ENCODE measurements at places on chromosomes 13 and 19. TPM values are rescaled to one million over a fixed set of nuclear protein-coding genes. Genes with fewer than 3 reads are reported as not detected.

NUP62 gene
- total RNA-seq = 238 TPM

CGB2 gene
- total RNA-seq = not detected

IGSF23 gene
- not detected for total RNA-seq

TM9SF2 gene
- total RNA-seq = 62.6 TPM

CIC gene
- total RNA-seq = 68.0 TPM

LGALS14 gene
- total RNA-seq = not detected

STXBP2 gene
- total RNA-seq = 102 TPM

SACS gene
- 32.4 TPM for total RNA-seq

ZFP36 gene
- total RNA-seq = 31.2 TPM

ZNF701 gene
- total RNA-seq = 18.3 TPM

PRODH2 gene
- not detected for total RNA-seq

SGCG gene
- not detected for total RNA-seq

CRLF1 gene
- total RNA-seq = not detected

VSTM1 gene
- total RNA-seq = not detected

LRRC25 gene
- total RNA-seq = not detected

PLIN4 gene
- total RNA-seq = not detected

IL12RB1 gene
- total RNA-seq = 47.5 TPM

OXGR1 gene
- not detected for total RNA-seq

GSX1 gene
- total RNA-seq = not detected

CEACAM8 gene
- not detected for total RNA-seq

ZNF681 gene
- total RNA-seq = 3.0 TPM

APOC4 gene
- total RNA-seq = not detected

LNX2 gene
- 4.5 TPM for total RNA-seq

RFPL4AL1 gene
- not detected for total RNA-seq

TEX29 gene
- total RNA-seq = 0.42 TPM

DKKL1 gene
- total RNA-seq = not detected

SPTBN4 gene
- total RNA-seq = 0.69 TPM

RYR1 gene
- 3.8 TPM for total RNA-seq

C1QTNF9 gene
- total RNA-seq = not detected

ZNF230 gene
- 4.3 TPM for total RNA-seq

CALM3 gene
- 578 TPM for total RNA-seq

KANK3 gene
- total RNA-seq = 1.4 TPM

ZNF135 gene
- total RNA-seq = 0.05 TPM

ZNF69 gene
- total RNA-seq = 0.29 TPM

PALM gene
- not detected for total RNA-seq

PRR20B gene
- total RNA-seq = not detected

SCGB2B2 gene
- total RNA-seq = 0.20 TPM

ATP1A3 gene
- 1.4 TPM for total RNA-seq

HOMER3 gene
- total RNA-seq = 0.75 TPM

TMEM86B gene
- 8.3 TPM for total RNA-seq

TMPRSS9 gene
- not detected for total RNA-seq

ZNF773 gene
- 5.8 TPM for total RNA-seq

ZNF14 gene
- total RNA-seq = 4.3 TPM

AMER2 gene
- not detected for total RNA-seq

NAT14 gene
- 26.1 TPM for total RNA-seq

CCDC159 gene
- 10.7 TPM for total RNA-seq

CYP4F8 gene
- not detected for total RNA-seq

PTGIR gene
- 217 TPM for total RNA-seq

SHANK1 gene
- total RNA-seq = not detected

OPA3 gene
- 16.2 TPM for total RNA-seq

DNAJB1 gene
- 120 TPM for total RNA-seq
